Pancreas (tissue), 10 donors: ENCODE measurements at places on chromosomes 7 and 10. TPM values are rescaled to one million over a fixed set of nuclear protein-coding genes. Genes with fewer than 3 reads are reported as not detected.

Gene TMEM176A
- 27.7 TPM for total RNA-seq

Gene CYP2C8
- total RNA-seq, result 1.8 TPM

GRCh38 chr7:27303026-27303425, 60.4 kb downstream of the EVX1 start:
- H3K4me3 ChIP-seq, result no peak overlapping the region
- H3K27me3 ChIP-seq, result no peaks in the 10 kb centered on the region
- no peaks in the 10 kb centered on the region for H3K36me3 ChIP-seq
- no peak for DNase-seq
- no peak overlapping the region for H3K27ac ChIP-seq
- H3K4me1 ChIP-seq, result no peaks in the 10 kb centered on the region

DNA sequence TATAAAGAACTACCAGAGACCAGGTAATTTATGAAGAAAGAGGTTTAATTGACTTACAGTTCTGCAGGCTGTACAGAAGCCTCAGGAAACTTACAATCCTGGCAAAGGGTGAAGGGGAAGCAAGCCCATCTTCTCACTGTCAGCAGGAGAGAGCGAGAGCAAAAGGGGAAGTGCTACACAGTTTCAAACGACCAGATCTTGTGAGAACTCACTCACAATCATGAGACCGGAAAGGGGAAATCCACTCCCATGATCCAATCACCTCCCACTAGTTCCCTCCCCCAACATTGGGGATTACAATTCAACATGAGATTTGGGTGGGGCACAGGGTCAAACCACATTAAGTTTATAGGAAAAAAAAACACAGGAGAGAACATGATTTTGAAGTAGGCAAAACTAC, 222.1 kb upstream of the SHH start:
- H3K27ac ChIP-seq, result no peak overlapping the region
- H3K4me3 ChIP-seq, result no peak overlapping the region
- peaks cover 4% of the 10 kb centered on the region for H3K27me3 ChIP-seq
- no peaks in the 10 kb centered on the region for H3K4me1 ChIP-seq
